ENCODE measurements at places on chromosomes 2 and 18.

DNA sequence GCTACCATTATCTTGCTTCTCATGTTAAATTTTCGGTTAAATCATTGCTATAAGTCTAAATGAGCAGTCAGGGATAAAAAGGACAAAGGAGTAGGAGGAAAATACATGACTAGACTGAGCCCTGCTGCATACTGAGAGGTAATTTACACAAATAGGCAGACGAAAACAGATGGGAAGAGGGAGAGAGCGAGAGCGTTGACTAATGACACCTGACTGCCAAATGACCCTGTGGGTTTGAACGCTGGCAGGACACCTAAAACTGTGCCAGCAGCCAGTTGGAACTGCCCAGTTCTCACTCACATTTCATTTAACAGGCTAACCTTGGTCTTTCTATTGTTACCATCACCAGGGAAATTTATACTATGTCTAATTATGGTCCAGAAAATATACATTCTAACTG is 978.2 kb downstream of the CPS1 start:
- no peak for DNase-seq

DNA sequence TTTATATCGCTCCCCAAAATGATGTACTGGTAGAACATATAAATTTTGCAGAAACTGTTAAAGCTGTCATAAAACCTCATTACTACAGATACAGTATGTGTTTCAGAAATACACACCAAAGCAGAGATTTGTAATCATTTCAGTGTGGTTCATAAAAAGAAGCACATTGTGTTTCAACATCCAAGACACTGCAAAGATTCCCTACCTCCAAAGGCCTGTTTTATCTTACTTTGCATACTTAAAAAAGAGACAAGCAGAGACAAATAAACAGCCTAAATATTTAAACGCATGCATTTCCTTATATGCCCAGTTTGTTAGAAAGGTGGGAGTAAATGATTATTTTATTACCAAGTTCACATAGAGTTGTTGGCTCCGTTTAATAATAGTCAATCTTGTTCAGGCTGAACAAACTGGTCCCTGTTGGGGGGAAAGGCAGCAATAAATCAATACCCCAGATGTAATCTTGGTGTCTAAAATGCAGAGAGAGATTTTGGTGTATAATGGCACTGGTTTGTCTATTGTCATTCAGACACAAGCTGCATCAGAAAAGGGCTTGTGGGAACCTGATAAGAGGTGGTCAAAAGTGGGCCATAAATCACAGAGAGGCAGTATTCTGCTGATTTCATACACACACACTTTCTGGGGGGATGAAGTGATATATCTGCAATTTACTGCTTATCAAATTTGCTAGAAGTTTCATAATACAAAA is 321.4 kb upstream of the ETAA1 start:
- DNase-seq: no peak

DNA sequence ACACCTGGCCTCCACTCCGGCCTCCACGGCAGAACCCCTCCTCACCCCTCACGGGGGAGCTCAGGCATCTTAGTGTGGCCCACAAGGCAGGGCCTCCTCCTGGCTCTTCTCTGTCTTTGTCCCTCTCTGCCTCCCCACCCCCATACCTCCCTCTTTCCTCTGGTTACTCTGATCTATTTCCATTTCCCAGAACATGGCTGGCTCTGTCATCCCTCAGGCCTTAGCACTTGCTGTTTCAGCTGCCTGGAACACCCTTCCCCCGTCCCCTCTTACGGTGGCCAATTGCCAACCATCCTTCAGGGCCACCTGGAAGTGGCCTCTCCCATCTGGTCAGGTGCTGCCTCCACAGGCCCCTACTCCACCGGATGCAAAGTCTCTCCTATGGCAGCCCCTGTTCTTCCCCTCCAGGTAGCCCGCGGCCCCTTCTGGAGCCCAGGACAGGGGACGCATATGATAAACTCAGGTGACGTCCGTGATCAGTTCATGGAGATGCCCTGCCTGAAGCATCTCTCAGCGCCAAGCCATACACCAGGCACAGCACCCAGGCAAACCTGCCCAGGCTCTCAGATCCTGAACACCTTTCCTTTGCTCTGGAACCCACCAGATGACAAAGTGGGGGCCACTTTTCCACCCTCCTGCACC is 3.6 kb upstream of the ECEL1 start:
- no peak for DNase-seq

DNA sequence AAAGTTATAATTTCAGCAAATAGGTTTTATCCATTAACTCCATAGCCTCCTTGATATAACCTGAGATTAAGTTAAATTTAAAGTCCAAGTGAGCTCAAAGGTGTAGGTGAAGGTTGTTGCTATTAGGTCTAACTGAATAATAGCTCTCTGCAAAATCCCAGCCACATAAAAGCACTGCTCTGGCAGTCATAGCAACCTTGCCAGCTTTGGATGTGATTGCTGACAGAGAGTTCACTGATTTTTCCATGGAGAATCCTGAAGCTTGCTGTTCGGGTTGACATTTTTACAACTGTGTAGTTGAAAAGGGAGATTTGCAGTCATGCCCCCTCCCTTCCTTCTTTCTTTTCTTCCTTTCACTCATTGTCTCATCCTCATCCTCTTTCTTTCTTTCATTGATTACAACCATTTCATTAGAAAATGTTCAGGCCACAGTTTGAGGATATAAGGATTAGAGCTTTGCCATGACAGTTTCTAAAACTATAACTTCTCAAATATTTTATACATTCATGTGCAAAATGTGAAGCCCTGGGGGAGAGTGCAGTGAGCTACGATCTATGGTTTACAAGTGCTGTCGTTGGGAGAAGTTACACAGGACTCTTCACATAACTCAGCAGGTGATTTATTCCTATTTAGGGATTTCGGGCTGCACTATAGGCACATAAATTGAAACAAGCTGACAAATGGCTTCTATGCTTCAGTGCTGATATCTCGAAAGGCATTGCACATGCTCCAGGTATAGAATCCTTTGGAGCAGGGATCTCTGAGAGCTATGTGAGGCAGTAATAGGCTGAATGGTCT is 193.8 kb downstream of the LRRTM4 start:
- DNase-seq: no peak
